Activated naive CD4-positive, alpha-beta T cell treated with anti-CD3 and anti-CD28 coated beads for 36 hours (primary cell): ENCODE measurements at places on chromosomes 6 and 20. TPM values are rescaled to one million over a fixed set of nuclear protein-coding genes. Genes with fewer than 3 reads are reported as not detected.

C20orf202 gene
- not detected for total RNA-seq

DNA sequence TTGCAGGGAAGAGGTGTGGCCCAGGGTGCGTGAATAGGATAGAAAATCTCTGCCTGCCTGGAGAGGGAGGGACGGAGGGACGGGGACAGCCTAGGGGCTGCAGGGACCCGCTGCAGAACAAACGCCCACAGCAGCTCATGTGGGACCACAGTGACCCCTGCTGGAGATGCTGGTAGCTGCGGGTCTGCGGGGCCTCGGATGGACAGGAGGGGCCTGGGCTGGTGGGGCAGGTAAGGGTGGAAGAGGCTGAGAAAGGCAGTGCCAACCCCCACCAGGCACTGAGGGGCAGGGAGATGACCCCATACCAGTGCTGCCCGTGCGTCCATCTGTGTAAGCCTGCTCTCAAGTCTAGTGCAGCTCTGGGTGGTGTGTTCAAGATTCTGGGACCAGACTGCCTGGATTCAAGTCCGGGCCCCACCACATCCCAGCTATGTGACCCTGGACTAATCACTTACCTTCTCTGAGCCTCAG, 39.4 kb downstream of the KIAA1755 start:
- peak; percentile 76 for DNase-seq

GRCh38 chr6:40472353-40472752, 114.8 kb downstream of the LRFN2 start:
- DNase-seq: no peak

GFRAL gene
- total RNA-seq: not detected

GRCh38 chr6:68343901-68344300, 291.2 kb upstream of the ADGRB3 start:
- peak; percentile 38 for DNase-seq

RGS17 gene
- not detected for total RNA-seq

PNLDC1 gene
- not detected for total RNA-seq

DNA sequence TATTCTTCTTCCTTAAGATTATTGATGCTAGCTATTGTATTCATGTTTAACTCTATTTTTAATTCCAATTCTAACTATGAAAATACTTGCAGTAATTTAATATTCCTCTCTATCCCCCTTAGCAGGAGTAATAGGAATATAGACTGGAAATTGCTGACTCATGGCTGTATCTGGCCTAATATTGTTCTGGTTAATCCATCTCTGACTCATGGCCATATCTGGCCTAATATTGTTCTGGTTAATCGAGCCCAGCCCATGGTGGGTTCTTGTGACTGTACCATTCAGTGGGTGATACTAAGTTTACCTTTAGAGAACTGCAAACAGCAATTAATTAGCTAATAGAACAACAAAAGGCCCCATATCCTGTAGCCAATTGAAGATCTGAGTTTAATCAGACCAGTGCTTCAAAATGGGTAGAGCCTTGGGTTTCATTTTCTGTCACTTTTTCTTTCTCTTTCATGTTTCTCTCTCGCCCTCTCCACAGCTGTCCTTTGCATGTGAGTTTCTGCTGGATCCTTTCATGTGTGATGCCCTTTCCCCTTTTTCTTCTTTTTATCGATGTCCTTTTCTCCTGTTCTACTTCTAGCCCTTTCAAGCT, 50.6 kb downstream of the SLC22A3 start:
- no peak for DNase-seq

GRCh38 chr6:41657131-41658094, 19.1 kb downstream of the MDFI start:
- DNase-seq: no peak

- no peak for DNase-seq
Observed at GRCh38 chr6:116648156-116648555, 20.4 kb downstream of the ZUP1 start.

DNA sequence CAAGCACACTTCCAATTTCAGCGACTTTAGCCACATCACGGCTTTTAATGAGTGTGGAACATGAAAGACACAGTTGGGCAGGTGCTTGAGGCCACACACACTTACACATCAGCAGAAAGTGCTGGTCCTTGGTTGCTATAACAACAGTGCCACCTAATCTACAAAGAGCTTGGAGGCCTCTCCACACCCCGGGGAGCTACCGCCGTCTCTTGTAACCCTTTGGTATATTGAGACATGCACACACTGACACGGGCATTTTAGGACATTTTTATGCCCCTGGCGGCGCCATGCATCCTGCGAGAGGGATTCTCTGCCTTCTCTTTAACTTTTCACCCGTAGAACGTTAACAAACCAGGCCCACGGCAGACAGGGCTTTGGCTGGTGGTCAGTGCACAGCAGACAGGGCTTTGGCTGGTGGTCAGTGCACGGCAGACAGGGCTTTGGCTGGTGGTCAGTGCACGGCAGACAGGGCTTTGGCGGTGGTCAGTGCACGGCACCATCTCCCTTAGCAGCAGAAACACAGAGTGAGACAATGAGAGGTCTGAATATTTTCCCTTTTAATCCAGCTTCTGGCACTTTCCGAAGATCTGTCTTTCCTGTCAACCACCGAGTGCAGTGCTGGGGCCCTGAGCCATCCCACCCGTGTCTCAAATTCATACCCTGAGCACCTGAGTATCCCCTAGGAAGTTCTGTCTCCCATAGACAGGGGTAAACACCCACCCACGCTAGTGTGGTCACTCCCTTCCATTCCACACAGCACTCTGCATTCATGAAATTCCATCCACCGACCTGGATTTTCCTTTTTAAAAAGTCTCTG, 116.6 kb upstream of the RPS6KA2 start:
- DNase-seq: no peak

- DNase-seq: no peak
Observed at GRCh38 chr6:25537349-25538018, 114.5 kb upstream of the SCGN start.

TMC2 gene
- not detected for total RNA-seq

DNA sequence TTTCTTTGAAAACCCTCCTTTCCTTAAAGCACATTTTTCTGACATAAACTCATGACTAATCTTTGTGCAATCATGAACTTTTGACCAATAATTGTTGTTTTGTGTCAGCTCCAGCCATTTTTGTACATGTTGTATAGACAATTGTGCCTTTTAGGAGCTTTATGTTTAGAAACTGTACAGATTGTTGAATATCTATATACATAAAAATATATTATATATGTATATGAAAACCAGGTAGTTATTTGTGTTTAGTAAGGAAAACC, 125.7 kb upstream of the EDN1 start:
- no peak for DNase-seq

DNA sequence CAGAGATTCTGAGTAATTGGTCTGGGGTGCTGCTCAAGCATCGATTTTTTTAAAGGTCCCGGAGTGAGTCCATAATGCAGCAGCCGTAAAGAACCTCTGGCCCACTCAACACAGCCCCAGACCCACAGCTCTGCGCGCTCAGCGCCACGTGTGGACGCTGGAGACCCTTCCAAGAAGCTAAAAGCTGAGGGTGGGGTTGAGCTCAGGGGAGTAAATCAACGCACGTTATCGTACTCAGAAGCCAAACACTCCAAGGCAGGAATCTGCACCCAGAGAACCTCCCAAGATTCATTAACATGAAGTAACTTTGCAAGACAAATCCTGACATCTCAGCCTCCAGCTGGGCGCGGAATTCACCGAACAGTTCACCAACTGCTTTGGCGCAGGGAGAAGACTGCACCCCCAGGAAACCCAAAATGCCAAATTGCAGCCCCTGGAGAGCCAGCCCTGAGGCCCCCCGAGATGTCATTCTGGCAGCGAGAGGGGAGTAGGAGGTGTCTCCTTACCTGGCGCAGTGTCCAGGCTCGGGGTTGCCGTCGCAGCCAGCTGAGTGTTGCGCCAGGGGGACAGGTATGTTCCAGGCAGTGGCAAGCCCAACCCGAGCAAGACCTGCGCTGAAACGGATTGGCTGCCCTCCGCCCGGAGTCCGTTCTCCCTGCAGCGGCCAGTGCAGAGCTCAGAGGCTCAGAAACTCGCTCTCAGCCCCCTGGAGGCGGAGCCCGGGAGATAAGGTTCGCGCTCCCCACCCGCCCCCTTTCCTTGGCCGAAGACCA, at the start of gene COL21A1:
COL21A1 (minus strand) TSS at position 700 of the 773 bp plus-strand sequence. CDS start 64,962 bp downstream, outside the sequence.
- DNase-seq: no peak

GRCh38 chr20:25574411-25574810, 10.9 kb downstream of the NINL start:
- no peak for DNase-seq

OCSTAMP gene
- not detected for total RNA-seq

DNA sequence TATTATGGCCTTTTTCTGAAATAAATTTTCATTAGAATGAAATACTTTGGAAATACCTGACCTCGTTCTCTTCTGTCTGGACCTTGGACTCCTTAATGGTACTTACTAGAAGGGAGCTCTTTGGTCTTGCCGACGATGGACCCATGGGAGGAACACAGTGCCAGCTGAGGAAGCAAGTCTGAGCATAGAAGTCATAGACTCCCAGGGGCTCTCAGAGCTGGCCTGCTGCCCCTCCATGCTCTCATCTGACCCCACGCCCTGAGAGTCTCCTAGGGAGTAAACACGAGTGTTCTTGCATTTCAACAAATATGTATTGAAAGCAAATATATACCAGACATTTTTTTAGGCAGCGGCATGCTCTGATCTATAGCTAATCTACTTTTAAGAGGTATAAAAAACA, 87.8 kb downstream of the PLEKHG1 start:
- no peak for DNase-seq

C6orf132 gene
- 0.12 TPM for total RNA-seq

PNPLA1 gene
- total RNA-seq: not detected

DNA sequence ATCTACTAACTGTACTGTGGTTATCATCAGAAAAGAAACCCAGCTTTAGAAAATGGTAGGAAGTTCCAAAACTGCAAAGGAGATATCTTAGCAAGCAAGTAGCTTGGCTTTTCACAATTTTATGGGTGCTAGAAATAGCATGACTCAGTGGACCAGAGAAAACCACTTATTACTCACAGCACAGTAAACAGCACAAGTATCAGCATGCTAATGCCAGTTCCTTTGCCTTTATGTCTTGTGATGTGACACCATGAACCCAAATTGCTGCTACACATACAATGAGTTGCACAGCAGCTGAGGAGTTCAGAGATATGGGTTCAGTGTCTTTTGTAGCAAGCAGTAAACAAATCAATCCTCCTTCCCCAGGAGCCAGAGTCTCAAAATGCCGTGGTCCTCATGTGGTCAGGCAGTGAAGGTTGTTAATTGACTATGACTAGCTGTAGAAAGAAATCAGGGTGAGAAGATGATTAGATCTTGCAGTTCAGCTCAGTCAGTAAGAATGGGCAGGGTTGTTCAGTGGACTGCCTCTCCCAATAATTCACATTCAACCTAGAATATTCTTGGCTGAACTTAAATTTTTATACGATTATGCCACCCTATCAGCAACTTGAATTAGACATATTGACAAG, 73.3 kb downstream of the OPRM1 start:
- DNase-seq: no peak

GRCh38 chr6:143294265-143294860, 156.1 kb downstream of the ADAT2 start:
- DNase-seq: no peak

NFS1 gene
- total RNA-seq: 33.6 TPM

PLCB1 gene
- 1.2 TPM for total RNA-seq

PROCR gene
- total RNA-seq: 1.7 TPM

DNA sequence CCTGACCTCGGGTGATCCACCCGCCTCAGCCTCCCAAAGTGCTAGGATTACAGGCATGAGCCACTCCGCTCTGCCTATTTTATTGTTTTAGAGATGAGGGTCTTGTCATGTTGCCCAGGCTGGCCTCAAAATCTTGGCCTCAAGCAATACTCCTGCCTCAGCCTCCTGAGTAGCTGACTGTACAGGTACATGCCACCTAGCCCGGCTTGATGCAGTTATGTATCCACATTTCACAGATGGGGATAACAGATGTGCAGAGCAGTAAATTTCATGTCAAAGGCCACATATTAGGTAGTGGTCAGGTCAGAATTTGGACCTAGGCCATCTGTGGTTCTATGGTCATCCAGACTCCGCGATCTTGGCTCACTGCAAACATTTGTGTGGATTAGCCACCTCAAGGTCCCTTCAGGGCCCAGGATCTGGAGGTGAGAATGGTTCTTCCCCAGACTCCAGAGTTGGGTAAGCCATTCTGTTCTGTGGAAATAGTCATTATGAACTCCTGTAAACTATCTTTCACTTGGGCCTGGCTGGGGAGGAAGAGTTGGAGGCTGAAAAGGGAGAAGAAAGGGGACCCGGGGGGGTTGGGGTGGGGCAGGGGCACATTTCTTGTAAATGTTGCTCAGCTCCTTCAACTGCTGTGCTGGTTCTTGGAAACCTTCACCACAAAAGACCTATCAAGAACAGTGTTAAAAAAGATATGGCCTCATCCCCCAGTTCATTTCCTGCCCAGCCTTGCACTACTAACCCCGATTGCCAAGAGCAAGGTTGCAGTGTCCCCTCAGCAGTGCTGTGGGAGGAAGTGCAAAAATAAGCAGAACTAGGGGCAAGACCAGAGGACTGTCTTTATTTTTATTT, 13.0 kb downstream of the PIM1 start:
- DNase-seq: peak; percentile 83

- no peak for DNase-seq
Observed at GRCh38 chr20:52482044-52482443, 290.5 kb upstream of the ZFP64 start.

- DNase-seq: peak; percentile 79
Observed at GRCh38 chr6:27312146-27312949, at the start of gene POM121L2. TSS of gene POM121L2 (minus strand) at chr6:27312273. CDS start at chr6:27312170, 103 bp downstream.

DNA sequence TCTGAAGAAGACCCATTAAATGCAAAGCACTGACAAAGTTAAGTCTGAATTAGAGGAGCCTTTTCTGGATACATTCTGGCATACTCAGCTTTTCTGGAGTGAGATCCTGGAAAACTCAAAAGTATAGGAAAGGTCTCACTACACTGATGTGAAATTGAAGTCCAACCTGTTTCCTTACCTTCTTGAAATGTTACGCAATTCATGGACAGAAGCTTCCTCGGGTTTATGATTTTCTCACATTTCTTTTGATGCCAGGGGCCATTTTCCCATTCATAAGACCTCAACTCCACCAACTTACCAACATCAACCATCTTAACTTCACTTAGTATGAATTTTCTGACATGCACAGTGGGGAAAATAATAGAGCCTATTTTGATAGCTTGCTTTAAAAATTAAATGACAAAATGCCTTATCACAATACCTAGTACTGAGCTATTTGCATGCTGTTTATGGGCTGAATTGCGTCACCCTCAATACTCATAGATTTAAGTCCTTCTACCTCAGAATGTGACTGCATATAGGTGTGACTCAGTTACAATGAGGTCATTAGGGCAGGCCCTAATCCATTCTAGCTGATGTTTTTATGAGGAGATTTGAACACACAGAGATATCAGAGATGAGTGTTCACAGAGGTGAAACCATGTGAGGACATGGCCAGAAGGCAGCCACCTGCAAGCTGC, 73.4 kb upstream of the RAB32 start:
- DNase-seq: no peak

DNA sequence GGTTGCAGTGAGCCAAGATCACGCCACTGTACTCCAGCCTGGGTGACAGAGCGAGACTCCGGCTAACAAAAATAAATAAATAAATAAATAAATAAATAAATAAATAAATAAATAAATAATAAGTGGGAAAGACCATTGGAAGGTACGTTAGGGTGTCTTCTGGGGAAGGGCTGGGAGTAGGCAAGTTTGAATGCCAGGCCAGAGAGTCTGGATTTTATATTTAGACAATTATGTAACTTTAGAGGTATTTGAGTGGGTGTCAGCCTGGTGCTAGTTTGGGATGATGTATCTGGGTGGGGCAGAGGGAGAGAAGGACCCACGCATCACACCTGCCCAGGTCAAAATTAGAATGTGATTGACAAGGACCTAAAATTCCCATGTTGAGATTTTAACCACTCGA, 108.5 kb upstream of the PRND start:
- no peak for DNase-seq

GRCh38 chr20:36468149-36469000, 72.9 kb upstream of the MYL9 start:
- no peak for DNase-seq

BPIFB1 gene
- total RNA-seq: not detected

- DNase-seq: no peak
Observed at GRCh38 chr6:104418839-104419238, 440.9 kb downstream of the HACE1 start.
